ENCODE measurements at places on chromosomes 3 and 15.

DNA sequence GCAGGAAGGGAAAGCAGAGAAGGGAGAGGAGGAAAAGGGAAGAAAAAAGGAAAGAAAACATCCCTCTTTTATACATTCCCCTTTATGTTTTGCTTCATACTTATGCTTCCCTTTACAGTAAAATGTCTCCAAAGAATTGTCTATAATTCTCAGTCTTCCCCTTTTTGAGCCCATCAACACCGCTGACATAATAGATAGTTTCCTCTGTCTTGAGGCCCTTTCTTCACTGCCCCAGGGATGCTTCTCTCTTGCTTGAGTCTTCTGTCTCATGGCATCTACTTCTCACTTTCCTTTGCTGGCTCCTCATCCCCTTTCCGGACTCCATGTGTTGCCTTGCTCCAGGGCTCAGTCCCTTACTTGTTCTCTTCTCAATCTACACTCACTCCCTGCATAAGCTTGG lies 99.7 kb upstream of the DAZL start:
- no peak for DNase-seq

GRCh38 chr3:160130950-160131349 lies 94.3 kb upstream of the C3orf80 start:
- DNase-seq, result no peak

- no peak for DNase-seq
These were observed 4.6 kb downstream of the DPP8 start for GRCh38 chr15:65512807-65513416.

GRCh38 chr3:153244961-153245360 lies 82.9 kb downstream of the RAP2B start:
- DNase-seq, result no peak

- DNase-seq, result no peak
These were observed 465.8 kb upstream of the ROBO1 start for GRCh38 chr3:80233576-80233975.

DNA sequence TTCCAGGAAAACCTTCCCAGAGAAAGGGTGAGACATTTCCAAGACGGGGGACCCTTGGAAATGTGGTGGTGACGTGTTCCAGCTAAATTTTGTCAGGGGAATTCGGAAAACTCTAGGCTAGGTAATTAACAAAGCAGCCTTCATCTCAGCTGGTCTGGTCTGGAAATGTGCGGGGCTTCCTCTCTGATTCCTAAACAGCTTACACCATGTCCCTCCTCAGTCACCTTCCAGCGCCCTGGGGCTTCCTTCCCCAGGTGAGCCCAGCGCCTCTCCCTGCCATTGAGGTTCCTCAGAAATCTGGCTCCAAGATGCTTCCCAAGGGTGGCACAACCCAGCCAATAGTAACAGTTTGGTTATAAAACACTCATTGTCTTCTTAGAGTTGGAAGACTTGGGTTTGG lies 571 bp downstream of the ACAD9 start:
- no peak for DNase-seq

All from mesendoderm (in vitro differentiated cells).